ENCODE measurements at places on chromosomes 6 and 20.

DNA sequence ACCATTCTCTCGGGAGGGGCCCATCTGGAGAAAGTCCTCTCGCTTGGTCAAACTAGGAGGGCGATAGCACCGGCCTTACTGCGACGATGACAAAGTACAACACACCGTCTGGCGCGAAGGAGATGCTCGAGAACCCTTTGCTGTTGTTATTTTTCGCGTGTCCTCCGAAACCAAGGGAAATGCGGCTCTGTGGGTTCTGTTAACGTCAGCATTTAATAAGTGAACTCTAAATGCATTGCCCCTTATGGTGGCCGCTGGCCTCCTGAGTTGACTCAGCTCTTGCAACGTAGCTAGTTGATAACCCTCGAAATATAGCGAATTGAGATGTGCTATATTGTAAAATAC is 577 bp upstream of the SCAND1 start:
- no peak for DNase-seq

GRCh38 chr20:17298171-17298570 is 71.3 kb downstream of the PCSK2 start:
- no peak for DNase-seq

GRCh38 chr6:167918548-167919278 is 78.8 kb upstream of the KIF25 start:
- DNase-seq = no peak

GRCh38 chr6:14986370-14986769 is 259.5 kb upstream of the JARID2 start:
- no peak for DNase-seq

GRCh38 chr20:17417225-17417624 is 114.0 kb downstream of the BFSP1 start:
- no peak for DNase-seq

DNA sequence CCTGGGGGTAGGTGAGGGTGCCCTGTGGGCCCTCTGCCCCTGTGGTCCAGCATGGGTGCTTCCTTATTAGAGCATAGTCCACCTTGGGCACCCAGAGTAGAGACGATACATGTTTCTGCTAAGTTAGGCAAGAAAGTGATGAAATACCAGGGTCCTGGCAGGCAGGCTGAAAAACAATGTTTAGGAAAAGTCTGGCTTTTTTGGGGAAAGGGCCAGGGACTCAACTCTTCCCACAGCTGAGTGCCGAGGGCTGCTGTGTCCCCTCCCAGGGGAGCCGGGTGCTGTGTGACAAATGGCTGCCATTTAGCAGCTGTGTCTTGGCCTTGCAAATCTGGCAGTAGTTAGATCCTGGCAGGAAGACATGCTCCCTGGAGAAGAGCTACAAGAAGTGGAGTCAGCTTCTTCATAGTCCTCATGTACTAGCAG is 61.5 kb downstream of the RREB1 start:
- DNase-seq = no peak

GRCh38 chr20:16517946-16518783 is 55.1 kb downstream of the KIF16B start:
- peak; percentile 49 for DNase-seq

- no peak for DNase-seq
These were observed 42.7 kb downstream of the BCAS1 start for GRCh38 chr20:54027704-54028103.

DNA sequence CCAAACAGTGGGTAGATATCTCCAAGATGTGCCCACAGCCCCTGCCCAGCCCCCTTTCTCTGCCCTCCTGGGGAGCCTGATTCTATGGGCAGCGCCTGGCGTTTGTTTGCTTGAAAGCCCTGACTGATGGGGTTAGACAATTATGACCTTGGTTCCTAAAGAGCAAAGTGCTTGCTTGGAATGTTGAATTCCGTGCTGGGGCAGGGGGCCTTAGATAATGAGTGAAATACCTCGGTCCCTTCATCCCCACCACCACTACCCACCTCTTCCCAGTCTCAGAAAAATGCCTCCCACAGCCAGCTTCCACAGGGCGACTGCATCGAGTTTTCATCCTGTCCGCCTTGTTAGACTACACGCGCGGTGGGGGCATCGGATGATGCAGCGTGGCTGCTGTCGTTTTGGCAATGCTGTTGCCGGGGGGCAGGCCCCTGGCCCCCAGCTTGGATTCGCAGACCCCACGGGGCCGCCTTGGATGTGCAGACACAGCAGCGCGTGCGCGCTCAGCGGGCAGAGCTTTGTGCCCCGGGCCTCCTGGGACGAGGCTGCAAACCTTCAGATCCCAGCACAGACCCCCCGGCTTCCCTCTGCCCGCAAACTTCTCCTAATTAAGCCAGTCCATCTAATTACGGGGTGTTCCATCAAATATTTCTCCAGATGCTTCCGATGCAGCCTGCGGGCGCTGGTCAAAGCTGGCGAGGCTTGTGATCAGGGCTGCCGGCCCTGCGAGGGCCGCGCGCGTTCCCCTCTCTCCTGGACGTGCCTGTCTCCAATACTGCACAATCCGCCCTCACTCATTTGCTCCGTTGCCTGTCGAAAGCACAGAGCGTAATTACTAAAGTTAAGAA is 86.1 kb downstream of the LINC00237 start:
- DNase-seq = no peak

DNA sequence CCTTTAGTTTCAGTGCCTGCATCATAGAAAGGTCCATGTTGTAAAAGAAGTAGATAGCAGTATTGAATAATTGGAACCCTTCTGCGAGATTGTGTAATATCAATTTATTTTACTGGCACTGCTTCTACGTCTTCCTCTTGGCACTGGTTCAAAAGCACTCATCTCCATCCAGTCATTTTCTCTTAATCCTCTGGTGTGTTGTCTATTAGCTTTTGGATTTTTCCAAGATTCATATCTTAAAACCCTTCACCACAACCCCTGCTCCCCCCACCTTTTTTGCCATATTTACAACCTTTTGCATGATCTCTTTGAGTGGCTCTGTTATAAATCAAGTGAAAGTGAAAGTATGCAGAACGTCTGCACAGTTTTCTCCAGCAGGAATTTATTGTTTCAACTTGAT is 76.6 kb upstream of the HSF2 start:
- no peak for DNase-seq

DNA sequence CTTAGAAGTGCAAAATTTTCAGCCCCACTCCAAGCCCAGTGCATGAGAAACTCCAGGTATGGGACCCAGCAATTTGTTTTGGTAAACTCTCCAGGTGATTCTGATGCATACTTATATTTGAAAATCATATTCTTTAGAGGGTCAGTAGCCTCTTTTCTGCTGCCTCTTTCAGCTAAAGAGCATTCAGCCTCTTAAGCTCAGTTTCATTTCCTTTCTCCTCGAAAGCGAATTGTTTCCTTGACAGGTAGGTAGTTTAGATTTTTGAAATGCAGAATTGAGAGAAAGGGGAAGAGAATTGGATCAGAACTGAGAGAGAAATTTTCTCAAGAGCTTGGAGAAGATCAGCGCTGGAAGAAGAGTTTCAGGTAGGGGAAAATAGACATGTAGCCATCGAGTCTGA is 995.8 kb upstream of the FLRT3 start:
- DNase-seq = no peak

- no peak for DNase-seq
These were observed 323.4 kb downstream of the SYNE1 start for GRCh38 chr6:152313542-152314482.

- no peak for DNase-seq
These were observed 2.8 kb downstream of the KCNQ5 start for GRCh38 chr6:72624557-72625160.

GRCh38 chr20:24816431-24816830 is 132.6 kb upstream of the CST7 start:
- no peak for DNase-seq

DNA sequence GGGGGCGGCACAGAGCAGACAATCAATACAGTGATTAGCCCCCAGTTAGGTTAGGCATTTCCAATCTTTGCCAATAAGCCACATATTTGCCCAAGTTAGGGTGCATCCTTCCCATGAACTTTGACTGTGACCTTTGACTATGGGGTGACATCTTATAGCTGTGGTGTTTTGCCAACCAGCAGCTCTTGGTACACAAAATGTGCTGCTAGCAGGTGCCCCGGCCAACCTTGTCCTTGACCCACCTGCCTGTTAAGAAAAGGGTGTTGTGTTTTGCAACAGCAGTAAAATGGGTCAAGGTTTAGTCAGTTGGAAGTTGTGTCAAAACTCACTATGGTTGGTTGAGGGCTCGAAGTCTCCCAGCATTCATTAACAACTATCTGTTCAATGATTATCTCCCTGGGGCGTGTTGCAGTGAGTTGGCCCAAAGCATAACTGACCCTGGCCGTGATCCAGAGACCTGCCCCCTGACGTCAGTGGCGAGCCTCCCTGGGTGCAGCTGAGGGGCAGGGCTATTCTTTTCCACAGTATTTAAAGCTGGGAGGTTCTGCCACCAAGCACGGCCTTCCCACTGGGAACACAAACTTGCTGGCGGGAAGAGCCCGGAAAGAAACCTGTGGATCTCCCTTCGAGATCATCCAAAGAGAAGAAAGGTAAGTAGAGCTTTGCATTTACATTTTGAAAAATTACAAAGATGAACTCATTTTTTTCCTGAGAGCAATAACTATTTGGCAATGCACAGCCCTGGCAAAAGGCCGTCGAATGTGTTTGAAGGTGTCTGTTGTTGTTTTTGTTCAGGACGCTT is at the start of gene PCK1:
Gene PCK1, plus strand, starts transcription at position 557 of the 802 bp plus-strand sequence. CDS start 302 bp downstream, outside the sequence.
- peak; percentile 54 for DNase-seq

- no peak for DNase-seq
These were observed 52.4 kb upstream of the EDN3 start for GRCh38 chr20:59247731-59248684.

- no peak for DNase-seq
These were observed 44.7 kb upstream of the ADIG start for GRCh38 chr20:38536310-38536709.

GRCh38 chr6:35739645-35740524 is 3.1 kb downstream of the ARMC12 start:
- no peak for DNase-seq

All from right forelimb (tissue), 1 donor.